ENCODE measurements at places on chromosomes 3 and 15. TPM values are rescaled to one million over a fixed set of nuclear protein-coding genes. Genes with fewer than 3 reads are reported as not detected.

The WDR53 gene
- total RNA-seq: 8.4 TPM

The NAALADL2 gene
- total RNA-seq: 20.2 TPM

The UROC1 gene
- total RNA-seq: not detected

The ZBTB47 gene
- total RNA-seq: 38.0 TPM

The OR5K4 gene
- total RNA-seq: not detected

The UBL7 gene
- 83.1 TPM for total RNA-seq

The CPNE9 gene
- not detected for total RNA-seq

The SNTN gene
- total RNA-seq: not detected

The PIGZ gene
- 4.7 TPM for total RNA-seq

The STRIT1 gene
- 4.9 TPM for total RNA-seq

The NR1I2 gene
- total RNA-seq: not detected

The COX5A gene
- 171 TPM for total RNA-seq

The ANAPC13 gene
- 83.2 TPM for total RNA-seq

The AGBL1 gene
- 0.91 TPM for total RNA-seq

DNA sequence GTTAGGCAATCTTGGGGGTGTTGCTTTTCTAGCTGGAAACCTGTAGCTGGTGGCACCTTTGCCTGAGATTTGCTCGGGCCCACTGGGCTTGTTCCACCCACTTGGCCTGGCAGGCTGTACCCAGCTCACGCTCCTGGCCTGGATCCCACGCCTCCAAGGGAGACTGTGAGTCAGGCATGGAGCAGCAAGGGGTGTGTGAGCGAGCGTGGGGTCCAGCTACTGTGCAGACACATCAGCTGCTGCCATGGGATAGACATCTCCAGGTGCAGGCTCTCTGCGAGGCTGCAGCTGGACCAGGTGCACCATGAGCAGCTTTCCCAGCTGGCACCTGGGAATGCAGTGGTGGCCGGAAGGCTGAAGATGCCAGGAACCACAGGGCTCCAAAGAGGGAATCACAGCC lies 36.0 kb downstream of the NR1D2 start:
- no peaks in the 10 kb centered on the region for H3K27me3 ChIP-seq
- no peaks in the 10 kb centered on the region for H3K4me1 ChIP-seq
- no peaks in the 10 kb centered on the region for H3K36me3 ChIP-seq
- H3K4me3 ChIP-seq: no peak overlapping the region

DNA sequence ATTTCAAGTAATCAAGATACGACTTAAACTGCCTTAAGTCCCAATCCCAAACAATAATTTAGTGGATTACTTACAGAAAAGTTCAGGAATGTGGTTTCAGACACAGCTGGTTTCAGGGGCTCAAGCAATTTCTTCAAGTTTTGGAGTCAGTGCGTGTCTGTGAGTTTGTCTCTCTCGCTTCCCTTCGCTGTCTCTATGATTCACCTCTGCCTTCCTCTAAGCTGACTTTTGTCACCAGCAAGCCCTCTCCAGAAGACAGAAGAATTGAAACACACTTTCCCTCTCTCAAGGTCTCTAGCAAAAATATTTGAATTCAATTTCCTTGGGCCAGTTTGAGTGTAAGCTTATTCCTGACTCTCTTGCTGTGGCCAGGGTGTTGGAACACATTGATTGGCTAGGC lies 392.4 kb downstream of the EDEM1 start:
- H3K27ac ChIP-seq: no peak overlapping the region
- H3K4me1 ChIP-seq: no peaks in the 10 kb centered on the region
- H3K27me3 ChIP-seq: no peaks in the 10 kb centered on the region
- H3K4me3 ChIP-seq: no peak overlapping the region
- H3K36me3 ChIP-seq: no peaks in the 10 kb centered on the region

GRCh38 chr3:154954757-154955156 lies 125.4 kb upstream of the MME start:
- no peaks in the 10 kb centered on the region for H3K36me3 ChIP-seq
- no peak overlapping the region for H3K27ac ChIP-seq
- H3K27me3 ChIP-seq: no peaks in the 10 kb centered on the region
- no peak overlapping the region for H3K4me3 ChIP-seq
- H3K4me1 ChIP-seq: no peaks in the 10 kb centered on the region

- H3K27me3 ChIP-seq: no peaks in the 10 kb centered on the region
- no peak overlapping the region for H3K4me3 ChIP-seq
- DNase-seq: no peak
- H3K27ac ChIP-seq: no peak overlapping the region
- no peaks in the 10 kb centered on the region for H3K4me1 ChIP-seq
- no peaks in the 10 kb centered on the region for H3K36me3 ChIP-seq
Observed at GRCh38 chr15:70778258-70779076, 15.1 kb upstream of the UACA start.

DNA sequence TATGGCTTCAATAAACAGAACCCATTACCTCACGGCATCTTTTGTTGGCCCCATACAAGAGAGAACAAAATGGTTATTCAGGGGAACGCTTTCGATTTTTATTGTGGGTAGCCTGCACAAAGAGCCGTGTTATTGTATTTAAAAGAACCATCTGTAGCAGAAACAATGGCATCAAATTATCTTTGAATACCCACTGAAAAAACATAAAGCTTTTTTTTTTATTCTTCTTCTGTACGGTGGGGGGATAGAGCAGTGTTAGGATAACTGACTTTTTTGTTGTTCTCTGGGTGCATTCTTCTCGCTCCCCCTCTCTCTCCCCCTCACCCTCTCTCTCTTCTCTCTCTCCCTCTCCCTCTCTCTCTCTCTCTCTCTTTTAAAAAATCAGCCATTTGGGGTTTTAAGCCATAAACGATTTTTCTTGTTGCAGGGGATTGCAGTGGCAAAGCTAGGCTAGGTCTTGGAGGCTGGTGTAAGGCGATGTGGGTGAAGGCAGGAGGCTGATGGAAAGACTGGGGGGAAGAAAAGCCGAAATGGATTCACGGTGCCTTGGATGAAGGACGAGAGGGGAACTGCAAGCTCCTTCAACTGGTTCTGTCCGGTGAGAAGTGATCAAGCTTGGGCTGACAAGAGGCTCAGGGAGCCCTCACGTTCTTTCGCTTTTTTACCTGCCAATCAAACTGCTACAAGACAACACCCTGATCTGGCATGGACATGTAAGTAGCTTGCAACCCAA lies 12.4 kb upstream of the SOX2 start:
- no peak overlapping the region for H3K4me3 ChIP-seq
- H3K27ac ChIP-seq: no peak overlapping the region
- peaks cover 3% of the 10 kb centered on the region for H3K4me1 ChIP-seq
- no peak for DNase-seq
- H3K36me3 ChIP-seq: no peaks in the 10 kb centered on the region

DNA sequence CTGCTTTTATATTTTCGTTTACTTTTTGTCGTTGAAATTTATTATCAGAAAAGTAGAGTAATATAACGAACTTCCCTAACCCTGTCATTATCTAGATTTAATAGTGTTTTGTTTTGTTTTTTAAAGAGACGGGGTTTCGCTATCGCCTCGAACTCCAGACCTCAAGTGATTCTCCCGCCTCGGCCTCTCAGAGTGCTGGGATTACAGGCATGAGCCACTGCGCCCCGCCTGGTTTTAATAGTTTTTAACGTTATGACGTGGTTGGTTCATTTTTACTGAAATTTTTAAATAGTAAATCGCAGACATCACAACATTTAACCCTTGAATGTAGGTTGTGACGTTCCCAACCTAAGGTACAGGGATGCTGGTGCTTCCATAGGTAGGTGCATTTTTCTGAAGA lies 1.0 kb downstream of the NGRN start:
- H3K27ac ChIP-seq: peak overlapping the region; percentile 93
- peaks cover 13% of the 10 kb centered on the region for H3K4me1 ChIP-seq
- peak overlapping the region; percentile 65 for H3K4me3 ChIP-seq
- DNase-seq: no peak

DNA sequence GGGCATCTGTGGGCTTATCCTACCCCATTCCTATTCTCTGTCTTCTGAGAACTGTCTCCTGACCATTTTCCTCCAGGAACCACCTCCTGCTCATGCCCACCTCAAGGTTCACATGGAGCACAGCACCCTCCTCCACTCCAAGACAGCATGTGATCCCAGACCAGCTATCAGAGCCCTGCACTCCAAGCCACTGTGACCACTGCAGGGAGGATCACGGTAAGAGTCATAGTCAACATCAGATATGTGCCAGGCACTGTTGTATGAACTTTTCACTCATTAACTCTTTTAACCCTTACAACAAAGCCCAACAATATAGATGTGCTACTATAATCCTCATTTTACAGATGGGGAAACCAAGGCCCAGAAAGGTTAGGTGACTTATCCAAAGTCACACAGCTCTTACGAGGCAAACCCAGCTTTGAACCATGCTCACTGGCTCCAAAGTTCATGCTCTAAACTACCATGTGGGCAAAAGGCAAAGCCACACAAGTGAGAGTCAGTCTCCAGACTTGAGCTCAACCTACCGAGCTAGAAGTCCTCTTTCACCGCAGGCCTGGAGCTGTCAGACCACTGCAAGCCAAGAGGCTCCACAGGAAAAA lies 115.1 kb upstream of the IQSEC1 start:
- H3K36me3 ChIP-seq: no peaks in the 10 kb centered on the region
- H3K27me3 ChIP-seq: no peaks in the 10 kb centered on the region
- no peak overlapping the region for H3K4me3 ChIP-seq
- no peaks in the 10 kb centered on the region for H3K4me1 ChIP-seq

- no peak overlapping the region for H3K4me3 ChIP-seq
- no peak for DNase-seq
- H3K36me3 ChIP-seq: no peaks in the 10 kb centered on the region
- no peaks in the 10 kb centered on the region for H3K27me3 ChIP-seq
- H3K4me1 ChIP-seq: no peaks in the 10 kb centered on the region
- H3K27ac ChIP-seq: no peak overlapping the region
Observed at GRCh38 chr3:33746416-33747116, 28.5 kb upstream of the CLASP2 start.

- no peak overlapping the region for H3K4me3 ChIP-seq
- H3K36me3 ChIP-seq: no peaks in the 10 kb centered on the region
- DNase-seq: no peak
- no peak overlapping the region for H3K27ac ChIP-seq
- H3K27me3 ChIP-seq: no peaks in the 10 kb centered on the region
Observed at GRCh38 chr15:39438799-39439592, 141.9 kb upstream of the THBS1 start.

DNA sequence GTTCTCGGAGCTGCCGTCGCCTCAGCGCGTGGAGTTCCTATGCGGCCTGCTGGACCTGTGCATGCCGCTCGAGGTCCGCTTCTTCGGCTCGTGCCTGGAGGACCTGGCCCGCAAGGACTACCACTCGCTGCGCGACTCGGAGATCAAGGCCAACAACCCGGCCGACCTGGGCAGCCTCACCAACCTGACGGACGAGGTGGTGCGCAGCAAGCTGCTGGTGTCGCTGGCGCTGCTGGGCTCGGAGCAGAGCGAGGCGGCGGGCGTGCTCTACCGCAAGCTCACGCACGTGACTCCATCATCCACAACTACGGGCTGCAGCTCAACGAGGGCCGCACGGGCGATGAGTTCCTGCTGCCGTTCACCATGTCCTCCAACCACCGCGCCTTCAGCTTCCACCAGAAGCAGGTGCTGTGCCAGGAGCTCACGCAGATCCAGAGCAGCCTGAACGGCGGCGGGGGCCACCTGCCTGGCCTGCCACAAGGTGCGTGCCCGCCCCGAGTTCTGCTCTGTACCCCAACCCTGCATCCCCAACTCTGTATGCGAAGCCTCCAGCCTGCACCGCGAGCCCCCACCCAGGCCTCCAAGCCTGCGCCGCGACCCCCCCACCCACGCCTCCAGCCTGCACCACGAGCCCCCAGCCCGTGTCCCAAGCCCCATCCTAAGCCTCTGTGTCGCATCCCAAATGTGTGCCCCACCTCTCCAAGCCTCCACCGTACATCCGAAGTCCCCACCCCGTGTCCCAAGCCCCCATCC lies 178.2 kb downstream of the OR4M2 start:
- no peak overlapping the region for H3K4me3 ChIP-seq
- DNase-seq: no peak
- no peak overlapping the region for H3K27ac ChIP-seq

- no peaks in the 10 kb centered on the region for H3K4me1 ChIP-seq
- no peak overlapping the region for H3K4me3 ChIP-seq
- H3K27me3 ChIP-seq: no peaks in the 10 kb centered on the region
- H3K36me3 ChIP-seq: no peaks in the 10 kb centered on the region
- DNase-seq: no peak
Observed at GRCh38 chr15:70199540-70200410, 102.1 kb upstream of the TLE3 start.

DNA sequence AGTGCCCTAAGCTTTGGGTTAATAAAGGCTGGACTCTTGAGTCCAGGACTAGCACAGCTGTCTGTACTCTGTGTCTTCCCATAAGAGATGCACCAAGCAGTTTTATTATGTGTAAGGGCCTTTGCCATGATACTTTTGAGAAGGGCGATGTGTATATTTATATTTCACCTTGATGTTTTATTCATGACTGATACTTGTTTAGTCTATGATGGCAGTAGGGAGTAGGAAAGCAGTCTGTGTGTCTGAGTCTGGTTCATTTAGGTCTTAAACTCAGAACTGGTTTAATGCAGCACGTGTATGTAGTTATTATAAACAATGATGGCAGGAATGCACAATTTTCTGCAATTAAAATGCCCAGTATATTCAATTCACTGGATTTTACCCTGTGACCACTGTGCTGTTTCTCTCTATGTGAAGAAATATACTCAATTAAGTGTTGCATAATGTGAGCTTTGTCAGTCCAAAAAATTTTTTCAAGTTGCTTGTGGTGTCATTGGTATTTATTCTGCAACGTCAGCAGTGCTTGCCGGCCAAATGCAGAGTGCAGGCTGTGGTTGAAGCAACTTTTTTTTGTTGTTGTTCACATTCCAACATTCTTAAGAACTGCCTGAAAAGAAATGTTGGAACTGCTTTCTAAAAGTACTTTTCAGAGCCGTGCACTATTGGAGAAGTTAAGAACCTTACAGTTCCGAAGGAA lies 423.7 kb upstream of the SEMA6D start:
- no peaks in the 10 kb centered on the region for H3K4me1 ChIP-seq
- no peak overlapping the region for H3K27ac ChIP-seq
- H3K36me3 ChIP-seq: no peaks in the 10 kb centered on the region
- no peaks in the 10 kb centered on the region for H3K27me3 ChIP-seq

GRCh38 chr3:11556851-11557644 lies 86.7 kb downstream of the VGLL4 start:
- peak overlapping the region; percentile 14 for H3K27ac ChIP-seq
- H3K27me3 ChIP-seq: no peaks in the 10 kb centered on the region
- H3K36me3 ChIP-seq: no peaks in the 10 kb centered on the region
- no peak overlapping the region for H3K4me3 ChIP-seq
- DNase-seq: no peak
- H3K4me1 ChIP-seq: peaks cover 24% of the 10 kb centered on the region

GRCh38 chr3:177947901-177948300 lies 588.3 kb upstream of the KCNMB2 start:
- no peak overlapping the region for H3K4me3 ChIP-seq
- no peaks in the 10 kb centered on the region for H3K27me3 ChIP-seq
- H3K27ac ChIP-seq: no peak overlapping the region
- no peaks in the 10 kb centered on the region for H3K4me1 ChIP-seq
- DNase-seq: no peak
- no peaks in the 10 kb centered on the region for H3K36me3 ChIP-seq

Data from prostate gland (tissue), 2 donors.